ENCODE measurements at places on chromosomes 7 and 10. TPM values are rescaled to one million over a fixed set of nuclear protein-coding genes. Genes with fewer than 3 reads are reported as not detected.

The MSANTD7 gene
- total RNA-seq, result 26.4 TPM

The CNPY1 gene
- total RNA-seq, result not detected

The OPN1SW gene
- total RNA-seq, result not detected

- H3K4me1 ChIP-seq, result no peaks in the 10 kb centered on the region
- H3K4me3 ChIP-seq, result no peak overlapping the region
- H3K27me3 ChIP-seq, result peaks cover 32% of the 10 kb centered on the region
- H3K27ac ChIP-seq, result peak overlapping the region; percentile 66
- H3K36me3 ChIP-seq, result no peaks in the 10 kb centered on the region
These were observed 89.7 kb upstream of the FAM20C start for GRCh38 chr7:102721-103120.

The PON3 gene
- total RNA-seq, result not detected

The CALN1 gene
- not detected for total RNA-seq

DNA sequence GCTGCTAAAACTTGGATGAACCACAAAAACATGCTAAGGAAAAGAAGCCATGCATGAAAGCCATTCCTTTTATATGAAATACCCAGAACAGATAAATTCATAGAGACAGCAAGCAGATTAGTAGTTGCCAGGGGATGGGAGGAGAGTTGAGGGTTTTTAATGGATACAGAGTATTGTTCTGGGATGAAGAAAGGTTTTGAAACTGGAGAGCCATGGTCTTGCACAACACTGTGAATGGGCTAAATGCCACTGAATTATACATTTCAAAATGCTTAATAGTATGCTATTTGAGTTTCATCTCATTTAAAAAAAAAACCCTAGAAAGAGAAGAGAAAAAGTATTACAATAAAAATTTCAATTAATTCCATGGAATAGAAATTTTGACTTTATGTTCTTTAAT, 154.3 kb downstream of the GNAT3 start:
- DNase-seq, result no peak
- no peak overlapping the region for H3K27ac ChIP-seq
- no peak overlapping the region for H3K4me3 ChIP-seq
- H3K4me1 ChIP-seq, result no peaks in the 10 kb centered on the region
- no peaks in the 10 kb centered on the region for H3K36me3 ChIP-seq

The ACSM6 gene
- total RNA-seq, result not detected

The EPDR1 gene
- 2.6 TPM for total RNA-seq

- H3K27me3 ChIP-seq, result no peaks in the 10 kb centered on the region
- peaks cover 39% of the 10 kb centered on the region for H3K4me1 ChIP-seq
- peak overlapping the region; percentile 6 for H3K4me3 ChIP-seq
- DNase-seq, result no peak
- H3K27ac ChIP-seq, result no peak overlapping the region
These were observed 2.1 kb downstream of the ADK start for GRCh38 chr10:74153123-74153522.

DNA sequence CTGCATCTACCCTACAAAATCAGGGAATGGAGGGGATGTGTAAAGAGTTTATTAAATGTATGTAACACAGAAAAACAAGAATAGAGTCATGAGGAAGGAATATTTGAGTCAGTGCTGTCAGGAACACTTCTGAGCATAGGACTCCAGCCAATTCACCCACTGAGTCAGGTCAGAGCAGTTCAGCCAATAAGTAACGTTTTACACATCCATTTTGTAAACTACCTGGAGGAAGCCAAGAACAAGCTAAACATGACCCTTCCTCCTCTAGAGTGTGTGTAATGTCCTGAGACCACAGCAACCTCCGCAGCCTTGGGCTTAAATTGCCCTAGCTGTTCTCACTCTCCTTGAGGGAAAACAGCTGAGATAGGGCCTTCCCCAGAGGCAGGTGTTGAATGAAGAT, 691.5 kb upstream of the LRRN3 start:
- H3K27me3 ChIP-seq, result no peaks in the 10 kb centered on the region
- H3K4me3 ChIP-seq, result no peak overlapping the region
- no peaks in the 10 kb centered on the region for H3K36me3 ChIP-seq

The COL13A1 gene
- not detected for total RNA-seq

The OR2A2 gene
- not detected for total RNA-seq

- H3K4me3 ChIP-seq, result no peak overlapping the region
- H3K36me3 ChIP-seq, result no peaks in the 10 kb centered on the region
- no peaks in the 10 kb centered on the region for H3K27me3 ChIP-seq
- no peak overlapping the region for H3K27ac ChIP-seq
These were observed 403.0 kb downstream of the THSD7A start for GRCh38 chr7:11428877-11429581.

The SEMA3C gene
- total RNA-seq, result not detected

DNA sequence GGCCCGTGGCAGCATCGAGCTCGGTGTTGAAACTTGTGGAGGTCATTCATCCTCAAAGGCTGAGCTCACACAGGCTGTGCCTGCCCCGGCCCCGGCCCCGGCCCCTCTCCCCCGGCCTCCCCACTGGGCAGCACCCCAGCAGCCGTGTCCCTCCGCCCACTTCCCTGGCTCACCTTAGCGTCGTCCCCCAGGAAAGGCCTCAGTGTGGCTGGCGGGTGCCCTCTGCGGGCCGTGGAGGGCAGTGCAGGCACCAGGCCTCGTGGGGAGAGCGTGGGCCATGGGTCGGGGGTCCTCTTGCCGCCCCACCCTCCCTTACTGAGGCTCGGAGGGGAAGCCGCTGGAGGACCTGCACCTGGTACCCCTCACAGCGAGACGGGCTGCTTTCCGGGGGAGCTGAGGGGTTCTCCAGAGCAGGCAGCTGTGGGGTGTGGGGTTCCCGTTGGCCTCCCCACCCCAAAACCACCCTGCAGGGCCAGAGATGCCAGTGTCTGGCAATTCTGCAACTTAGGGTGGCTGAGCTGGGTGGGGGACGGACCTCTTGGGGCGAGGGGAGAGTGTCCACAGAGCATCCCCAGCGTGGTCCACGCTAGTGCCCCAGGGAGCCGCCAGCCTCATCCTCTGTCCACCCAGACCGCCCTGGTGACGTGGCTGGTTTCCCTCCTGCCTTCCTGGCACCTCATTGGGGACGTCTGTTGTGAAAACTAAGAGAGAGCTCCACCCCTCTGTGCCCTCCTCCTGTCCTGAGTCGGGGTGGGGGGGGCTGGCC, 44.2 kb upstream of the DPYSL4 start:
- no peaks in the 10 kb centered on the region for H3K36me3 ChIP-seq
- DNase-seq, result peak; percentile 60
- H3K27me3 ChIP-seq, result peaks cover 8% of the 10 kb centered on the region

- DNase-seq, result no peak
- no peak overlapping the region for H3K4me3 ChIP-seq
- H3K36me3 ChIP-seq, result no peaks in the 10 kb centered on the region
- peaks cover 8% of the 10 kb centered on the region for H3K27me3 ChIP-seq
These were observed 78.2 kb upstream of the SEC61G start for GRCh38 chr7:54837168-54837567.

DNA sequence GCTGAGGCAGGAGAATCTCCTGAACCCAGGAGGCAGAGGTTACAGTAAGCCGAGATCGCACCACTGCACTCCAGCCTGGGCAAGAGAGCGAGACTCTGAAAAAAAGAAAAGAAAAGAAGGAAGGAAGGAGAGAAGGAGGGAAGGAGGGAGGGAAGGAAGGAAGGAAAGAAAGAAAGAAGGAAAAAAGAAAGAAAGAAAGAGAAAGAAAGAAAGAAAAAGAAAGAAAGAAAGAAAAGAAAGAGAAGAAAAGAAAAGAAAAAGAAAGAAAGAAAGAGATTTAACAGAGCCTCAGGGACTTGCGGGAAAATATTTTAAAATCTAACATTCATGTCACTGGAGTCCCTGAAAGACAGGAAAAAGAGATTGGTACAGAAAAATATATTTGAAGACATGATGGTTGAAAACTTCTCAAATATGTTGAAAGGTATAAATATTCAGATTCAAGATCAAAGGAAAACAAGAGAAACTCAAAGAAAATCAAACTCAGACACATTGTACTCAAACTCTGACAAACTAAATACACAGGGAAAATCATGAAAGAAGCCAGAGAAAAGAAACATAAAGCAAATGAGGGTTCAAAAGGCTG, 25.3 kb upstream of the DNAAF5 start:
- no peaks in the 10 kb centered on the region for H3K27me3 ChIP-seq
- no peak overlapping the region for H3K27ac ChIP-seq
- no peak overlapping the region for H3K4me3 ChIP-seq
- no peak for DNase-seq

DNA sequence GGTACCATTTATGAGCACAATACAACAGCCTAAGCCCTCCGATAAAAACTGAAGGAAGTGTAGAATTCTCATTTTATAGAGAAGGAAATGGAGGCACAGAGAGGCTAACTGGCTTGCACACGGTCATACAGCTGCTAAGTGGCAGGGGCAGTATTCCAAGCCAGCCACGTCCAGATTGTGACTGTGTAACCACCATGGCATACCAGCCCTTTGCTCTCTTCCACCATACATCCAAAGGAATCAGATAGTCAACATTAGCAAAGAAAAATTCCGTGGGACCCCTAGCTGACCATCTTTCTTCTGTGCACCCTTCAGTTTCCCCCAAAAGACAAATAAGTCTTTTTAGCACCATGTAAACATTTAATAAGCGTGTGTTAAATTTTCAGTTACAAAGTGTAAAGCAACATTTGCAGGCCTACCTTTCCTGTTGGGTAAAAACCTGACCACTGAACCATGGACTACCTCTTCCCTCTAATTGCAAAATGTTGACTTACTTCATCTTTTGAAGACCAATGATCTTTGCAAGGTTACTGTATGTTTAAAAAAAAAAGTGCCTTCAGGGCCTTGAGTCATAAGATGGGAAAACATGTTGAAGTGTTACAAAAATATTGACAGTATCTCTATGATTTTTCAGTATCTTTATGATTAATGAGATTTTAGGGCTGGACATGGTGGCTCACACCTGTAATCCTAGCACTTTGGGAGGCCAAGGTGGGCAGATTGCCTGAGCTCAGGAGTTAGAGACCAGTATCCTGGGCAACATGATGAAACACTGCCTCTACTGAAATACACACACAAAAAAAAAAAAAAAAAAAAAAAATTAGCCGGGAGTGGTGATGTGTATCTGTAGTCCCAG, 24.3 kb upstream of the PDZD8 start:
- H3K27me3 ChIP-seq, result peaks cover 6% of the 10 kb centered on the region
- no peaks in the 10 kb centered on the region for H3K4me1 ChIP-seq
- no peak overlapping the region for H3K4me3 ChIP-seq
- H3K36me3 ChIP-seq, result no peaks in the 10 kb centered on the region
- DNase-seq, result no peak

GRCh38 chr7:41573015-41573414, 129.9 kb downstream of the INHBA start:
- H3K36me3 ChIP-seq, result no peaks in the 10 kb centered on the region
- no peak overlapping the region for H3K27ac ChIP-seq
- H3K4me3 ChIP-seq, result no peak overlapping the region
- DNase-seq, result no peak

DNA sequence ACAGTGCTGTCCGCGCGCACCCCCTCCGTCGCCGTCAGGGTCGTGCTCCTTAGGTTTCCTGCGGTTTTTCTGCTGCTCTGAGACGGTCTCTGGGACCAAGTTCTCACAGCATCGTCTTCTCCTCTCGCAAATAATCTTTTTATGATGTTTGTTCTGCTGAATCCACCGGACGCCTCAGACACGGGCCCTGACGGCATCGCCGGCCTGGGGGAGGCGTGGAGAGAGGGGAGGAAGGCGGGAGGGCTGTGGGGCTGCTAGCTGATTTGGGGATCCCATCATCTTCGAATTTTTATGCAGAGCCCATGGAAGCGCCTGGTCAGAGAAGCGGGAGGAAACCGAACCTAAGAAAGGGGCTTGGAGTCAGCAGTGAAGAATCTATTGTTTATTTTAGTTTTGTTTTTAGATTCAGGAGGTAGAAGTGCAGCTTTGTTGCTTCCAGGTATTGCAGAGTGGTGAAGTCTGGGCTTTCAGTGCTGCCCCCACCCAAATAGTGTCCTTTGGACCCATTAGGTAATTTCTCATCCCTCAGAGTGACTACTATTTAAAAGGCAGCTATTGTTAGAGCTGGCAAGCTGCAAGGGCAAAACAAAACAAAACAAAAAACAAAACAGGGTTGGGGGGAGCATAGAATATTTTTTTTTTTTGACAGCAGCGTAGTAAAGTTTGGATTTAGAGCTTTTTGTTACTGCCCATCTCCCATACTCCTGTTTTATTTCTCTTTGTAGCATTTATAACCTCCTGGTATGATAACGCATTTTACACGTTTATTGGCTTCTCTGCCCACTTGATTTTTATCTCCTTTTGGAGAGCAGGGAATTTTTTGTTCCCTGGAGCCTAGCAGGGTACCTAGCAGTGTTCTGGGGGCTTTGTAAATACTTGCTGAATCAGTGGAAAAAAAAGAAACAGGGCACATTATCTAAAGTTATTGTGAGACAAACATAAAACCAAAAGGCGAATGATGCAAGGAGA, 92.6 kb downstream of the SPAG6 start:
- peaks cover 2% of the 10 kb centered on the region for H3K36me3 ChIP-seq
- H3K4me1 ChIP-seq, result peaks cover 31% of the 10 kb centered on the region
- H3K27me3 ChIP-seq, result peaks cover 5% of the 10 kb centered on the region
- peak overlapping the region; percentile 90 for H3K27ac ChIP-seq
- DNase-seq, result no peak

- DNase-seq, result peak; percentile 51
- H3K27me3 ChIP-seq, result peaks cover 8% of the 10 kb centered on the region
- H3K4me1 ChIP-seq, result peaks cover 31% of the 10 kb centered on the region
- peak overlapping the region; percentile 97 for H3K4me3 ChIP-seq
These were observed 1.2 kb upstream of the NAMPT start for GRCh38 chr7:106285855-106286492.

DNA sequence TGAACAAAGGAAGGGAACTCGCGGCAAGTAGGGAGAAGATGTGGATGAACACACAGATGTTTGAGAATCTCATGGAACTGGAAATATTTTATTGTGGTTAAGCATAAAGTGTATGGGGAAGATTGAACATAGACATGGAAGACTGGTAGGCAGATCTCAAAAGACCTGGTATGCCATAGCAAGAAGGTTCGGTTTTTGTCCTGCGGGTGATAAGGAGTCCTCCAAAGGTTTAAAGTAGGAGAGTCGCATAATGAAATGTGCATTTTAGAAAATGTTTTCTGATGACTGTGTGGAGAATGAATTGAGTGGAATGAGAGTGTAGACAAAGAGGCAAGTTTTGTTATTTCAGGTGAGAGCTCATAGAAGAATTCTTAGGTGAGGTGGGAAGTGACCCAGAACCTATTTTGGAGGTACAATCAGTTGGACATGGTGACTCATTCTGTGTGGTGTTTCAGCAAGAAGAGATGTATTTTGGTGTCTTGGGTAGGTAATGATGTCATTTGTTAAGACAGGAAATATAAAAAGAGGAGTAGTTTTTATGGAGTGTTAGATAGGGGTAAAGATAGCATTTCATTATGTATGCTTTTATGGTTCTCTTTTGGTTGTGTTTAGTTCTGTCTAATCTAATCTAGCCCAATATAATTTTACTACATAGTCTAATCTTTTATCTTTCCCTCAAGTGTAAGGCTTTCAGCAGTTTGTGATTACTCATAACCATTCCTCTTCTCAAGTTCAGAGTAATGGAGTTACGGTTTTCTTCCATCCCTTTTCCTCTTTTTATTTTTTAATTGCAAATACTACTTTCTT, 239.2 kb downstream of the EXOC4 start:
- peaks cover 34% of the 10 kb centered on the region for H3K36me3 ChIP-seq
- H3K27ac ChIP-seq, result no peak overlapping the region
- no peak overlapping the region for H3K4me3 ChIP-seq
- no peaks in the 10 kb centered on the region for H3K27me3 ChIP-seq

Measured in activated naive CD8-positive, alpha-beta T cell treated with anti-CD3 and anti-CD28 coated beads for 36 hours (primary cell).